Hepatocyte (in vitro differentiated cells): ENCODE measurements at places on chromosomes 13 and 19. TPM values are rescaled to one million over a fixed set of nuclear protein-coding genes. Genes with fewer than 3 reads are reported as not detected.

DNA sequence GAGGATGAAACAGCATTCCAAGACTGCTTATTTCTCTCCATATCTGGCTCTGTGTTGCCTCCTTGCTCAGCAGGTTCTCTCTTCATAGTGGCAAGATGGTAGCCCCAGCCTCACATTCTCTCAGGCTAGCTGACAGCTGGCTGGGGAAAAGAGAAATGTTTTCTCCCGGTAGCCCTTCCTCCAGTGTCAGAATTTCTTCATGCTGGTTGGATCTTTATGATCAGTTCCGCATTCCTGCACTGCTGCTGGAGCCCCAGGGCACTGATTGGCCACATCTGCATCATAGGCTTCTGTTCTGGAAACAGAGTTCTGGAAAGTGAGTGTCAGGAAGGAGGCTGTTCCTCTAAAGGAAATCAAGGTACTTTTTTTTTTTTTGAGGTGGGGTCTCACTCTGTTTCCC is 24.6 kb downstream of the POP4 start:
- DNase-seq, result no peak

DNA sequence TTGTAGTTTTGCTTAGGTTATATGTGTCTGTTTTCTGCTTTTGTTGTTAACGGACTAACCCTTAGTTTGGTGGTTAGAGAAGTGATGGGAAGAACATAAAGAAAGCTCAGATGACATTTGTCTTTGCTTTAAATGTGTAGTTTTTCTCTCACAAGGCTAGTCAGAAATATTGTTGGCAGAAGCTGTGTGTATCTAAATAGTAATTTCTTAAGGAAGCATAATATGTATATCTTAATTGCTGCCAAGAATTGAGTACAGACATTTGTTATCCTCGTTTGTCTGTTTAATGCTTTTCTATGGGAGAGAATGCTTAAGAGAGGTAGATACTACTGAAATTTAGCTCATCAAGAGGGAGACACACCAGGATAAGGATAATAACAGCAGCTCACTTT is 2.7 kb downstream of the RGCC start:
- no peak for DNase-seq

GRCh38 chr13:91167706-91168385 is 179.6 kb upstream of the MIR17HG start:
- no peak for DNase-seq

Gene LRFN3
- 15.6 and 19.2 TPM in 2 replicates for polyA plus RNA-seq

DNA sequence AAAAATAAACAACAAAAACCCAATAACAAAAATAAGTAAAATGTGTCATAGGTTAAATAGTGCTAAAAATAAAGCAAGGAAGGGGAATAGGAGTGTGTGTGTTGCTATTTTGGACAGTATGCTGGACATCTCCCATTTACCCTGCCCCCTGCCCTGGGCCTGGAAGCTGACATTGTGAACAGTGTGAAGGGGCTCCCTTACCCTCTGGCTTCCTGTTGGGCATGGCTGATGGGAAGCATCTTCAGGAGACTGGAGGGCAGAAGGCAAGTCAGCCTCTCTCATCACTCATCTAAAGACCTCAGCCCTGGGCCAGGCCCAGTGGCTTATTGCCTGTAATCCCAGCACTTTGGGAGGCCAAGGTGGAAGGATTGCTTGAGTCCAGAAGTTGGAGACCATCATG is 26.7 kb downstream of the KCTD15 start:
- no peak for DNase-seq

GRCh38 chr19:47257411-47258169 is 1.3 kb downstream of the CCDC9 start:
- DNase-seq, result no peak

DNA sequence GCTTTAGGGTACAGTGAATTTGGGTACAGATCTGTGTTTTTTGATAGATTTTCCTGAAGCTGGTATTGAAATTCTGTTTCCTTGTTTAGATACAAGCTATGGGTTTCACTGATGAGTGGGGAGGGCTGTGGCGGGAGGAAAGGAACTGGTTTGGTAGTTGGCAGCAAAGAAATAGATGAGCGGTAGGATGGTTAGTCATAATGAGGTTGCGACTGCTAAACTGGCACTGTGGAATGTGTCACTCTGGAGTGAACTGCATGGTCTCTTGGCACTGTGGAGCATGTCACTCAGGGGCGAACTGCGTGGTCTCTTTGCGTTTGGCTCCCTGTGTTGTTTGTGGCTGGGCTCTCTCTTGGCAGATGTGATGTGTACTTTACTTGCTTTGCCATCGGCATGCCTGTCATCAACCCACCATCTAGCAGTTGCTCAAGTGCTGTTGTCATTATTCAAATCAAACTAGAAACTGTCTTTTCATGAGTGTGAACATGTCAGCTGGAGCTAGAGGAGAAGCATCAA is 82.1 kb downstream of the ATP8A2 start:
- no peak for DNase-seq

DNA sequence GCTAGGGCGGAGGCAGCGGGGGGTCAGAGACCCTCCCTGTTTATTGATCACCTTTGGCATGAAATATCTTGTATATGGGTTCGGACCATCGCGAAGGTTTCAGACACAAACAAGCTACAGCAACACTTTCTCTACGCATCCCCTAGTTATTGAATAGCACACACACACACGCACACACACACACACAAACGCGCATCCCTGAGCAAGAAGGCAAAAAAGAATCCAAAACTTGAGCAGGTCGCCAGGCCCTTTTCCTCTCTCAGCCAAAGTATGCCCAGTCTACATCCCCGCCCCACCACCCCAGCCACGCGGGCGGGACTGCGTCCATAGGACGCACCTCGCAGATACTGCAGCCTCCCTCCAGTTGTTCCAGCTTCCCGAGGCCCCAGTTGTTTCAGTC is 16.0 kb downstream of the POU4F1 start:
- no peak for DNase-seq

GRCh38 chr13:39249982-39250381 is 211.7 kb downstream of the NHLRC3 start:
- no peak for DNase-seq

DNA sequence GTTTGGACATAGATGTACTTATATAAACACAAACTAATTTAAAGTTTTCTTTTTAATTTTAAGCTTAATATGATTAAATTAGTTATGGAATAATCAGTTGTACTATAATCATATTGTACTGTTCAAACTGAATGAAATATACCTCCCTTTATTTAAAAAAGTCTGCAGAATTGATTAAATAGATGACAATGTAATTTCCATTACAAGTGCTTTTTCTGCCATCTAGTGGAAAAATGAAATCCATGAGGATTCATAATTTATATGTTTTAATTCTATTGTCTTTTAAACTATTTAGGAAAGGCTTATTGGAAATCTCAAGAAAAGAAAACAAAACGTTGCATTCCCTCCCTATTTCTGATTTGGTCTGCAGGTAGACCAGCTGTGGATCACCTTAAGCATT is 30.9 kb downstream of the MZT1 start:
- DNase-seq, result no peak

DNA sequence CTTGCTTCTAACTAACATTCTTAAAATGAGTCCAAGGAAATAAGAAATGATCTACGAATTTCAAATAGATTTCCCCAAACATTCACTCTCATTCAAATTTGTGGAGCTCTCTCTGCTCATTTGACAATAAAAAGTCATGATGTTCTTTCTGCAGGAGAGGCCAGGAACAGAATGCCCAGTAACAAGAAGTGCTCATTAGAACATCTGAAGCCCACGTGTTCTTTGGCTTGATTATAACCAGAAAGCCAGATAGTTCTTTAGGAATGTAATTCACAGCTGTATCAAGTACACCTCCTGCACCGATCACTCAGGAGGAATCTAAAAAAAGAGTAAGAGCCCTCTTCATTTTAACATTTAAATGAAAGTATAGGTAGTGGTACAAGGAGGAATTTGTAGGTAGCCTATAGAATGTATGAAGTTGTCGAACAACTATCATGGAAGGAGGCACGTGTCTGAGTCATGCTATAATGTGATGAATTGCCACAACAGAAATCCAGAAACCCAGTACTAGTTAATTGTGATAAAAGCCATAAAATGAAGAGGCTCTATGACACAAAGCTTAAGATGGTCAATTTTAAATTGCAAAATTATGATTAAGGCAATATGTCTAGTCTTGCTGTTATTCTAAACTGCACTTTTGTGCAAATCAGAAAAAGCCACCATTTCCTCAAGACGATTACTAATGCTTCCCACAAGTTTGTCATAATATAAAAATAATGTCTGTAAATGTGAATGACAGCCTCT is 12.8 kb downstream of the MEDAG start:
- no peak for DNase-seq

Gene SYNE4
- 19.8 and 21.1 TPM in 2 replicates for polyA plus RNA-seq

Gene MTUS2
- polyA plus RNA-seq, result 4.3 and 4.9 TPM in 2 replicates

DNA sequence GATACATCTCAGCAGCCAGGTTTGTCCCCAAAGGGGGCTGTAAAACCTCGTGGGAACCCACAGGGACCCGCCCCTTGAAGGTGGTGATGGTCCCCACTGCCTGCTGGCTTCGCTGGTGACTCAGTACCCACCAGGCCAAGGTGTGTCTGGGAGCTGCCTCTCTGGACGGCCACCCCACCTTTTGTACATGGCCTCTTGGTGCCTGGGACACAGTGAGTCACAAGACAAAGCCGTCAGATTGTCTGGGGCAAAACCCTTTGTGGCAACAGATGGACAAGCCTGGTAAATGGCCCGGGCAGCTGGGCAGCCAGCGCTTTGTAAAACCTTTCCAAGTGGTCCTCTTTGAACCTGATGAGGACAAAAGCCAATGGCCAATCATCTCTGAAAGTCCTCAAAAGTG is 27.9 kb upstream of the KLF2 start:
- DNase-seq, result no peak

DNA sequence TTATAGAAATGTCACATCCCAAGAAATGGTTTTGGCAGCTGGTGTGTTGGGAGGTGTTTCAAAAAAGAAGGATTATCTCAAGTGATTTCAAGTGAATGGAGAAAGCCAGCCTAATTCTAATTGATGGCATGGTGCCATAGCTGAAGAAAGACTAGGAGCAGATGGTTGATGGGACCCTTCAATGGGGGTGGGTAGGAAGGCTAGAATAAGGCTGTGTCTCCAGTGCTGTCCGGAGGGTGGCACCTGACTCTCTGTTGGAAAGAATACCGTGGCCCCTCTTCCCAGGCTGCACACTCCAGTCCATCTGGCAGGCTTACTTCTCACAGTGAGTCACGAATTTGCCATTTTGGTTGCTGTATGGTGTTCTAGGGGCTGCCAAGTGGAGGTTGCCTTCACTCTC is 51.0 kb upstream of the GPR12 start:
- DNase-seq, result no peak

- DNase-seq, result no peak
Observed at GRCh38 chr19:1427221-1427920, 10.8 kb upstream of the RPS15 start.

DNA sequence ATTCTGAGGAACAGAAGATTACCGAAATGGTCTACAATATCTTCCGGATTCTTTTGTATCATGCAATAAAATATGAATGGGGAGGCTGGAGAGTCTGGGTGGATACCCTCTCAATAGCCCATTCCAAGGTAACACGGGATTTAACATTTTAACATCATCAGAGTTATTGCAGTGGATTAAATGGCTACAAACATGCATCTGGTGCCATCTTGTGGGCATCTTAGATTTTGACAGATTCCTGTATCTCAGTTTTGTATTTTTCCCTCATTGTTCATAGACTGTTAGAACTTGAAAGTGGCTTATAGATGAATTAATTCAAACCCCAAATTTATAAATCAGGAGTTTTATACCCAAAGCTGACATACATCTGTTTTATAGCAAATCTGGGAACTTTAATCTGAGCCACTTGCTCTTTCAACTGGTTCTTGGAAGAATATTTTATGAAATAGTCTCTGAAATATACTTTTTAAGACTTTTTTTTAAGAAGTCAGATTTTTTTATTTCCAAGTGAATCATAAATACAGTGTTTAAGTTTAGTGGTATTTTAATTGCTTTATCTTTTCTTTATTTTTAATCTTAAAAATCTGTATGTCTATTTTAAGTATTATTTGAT is 215.2 kb downstream of the NBEA start:
- DNase-seq, result peak; percentile 62

DNA sequence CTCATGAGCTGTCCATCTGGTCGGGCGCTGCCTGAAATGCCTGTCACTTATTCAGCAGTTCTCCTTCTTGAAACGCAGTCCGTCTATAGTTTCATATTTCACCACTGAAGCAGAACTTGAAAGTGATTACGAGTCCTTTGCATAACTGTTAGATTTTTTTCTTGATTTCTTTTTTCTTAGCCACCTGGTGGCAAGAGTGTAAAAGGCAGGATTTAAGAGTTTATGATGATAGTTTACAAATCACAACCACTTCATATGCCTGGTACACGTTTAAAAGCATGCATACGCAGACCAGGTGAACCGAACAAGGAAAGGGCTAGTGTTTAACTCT is 45.8 kb downstream of the GGACT start:
- DNase-seq, result no peak

DNA sequence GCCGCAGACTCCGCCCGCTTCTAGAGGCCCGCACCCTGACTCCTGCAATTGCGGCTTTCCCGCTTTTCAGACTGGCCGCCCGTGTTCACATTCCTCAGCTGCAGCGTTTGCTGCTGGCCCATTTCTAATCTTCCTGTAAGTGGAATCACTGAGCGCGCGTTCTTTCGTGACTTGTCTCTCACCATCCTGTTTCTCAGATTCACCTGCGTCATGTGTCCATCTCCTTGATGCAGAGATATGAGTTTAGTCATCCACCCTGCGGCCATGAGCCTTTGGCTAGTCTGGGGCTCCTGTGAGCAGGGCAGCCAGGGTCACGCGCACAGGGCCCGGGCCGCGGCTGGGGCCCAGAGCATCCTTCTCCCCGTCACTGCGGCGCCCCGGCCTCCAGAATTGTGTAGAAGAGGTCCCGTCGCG is 110.0 kb downstream of the CRYL1 start:
- no peak for DNase-seq

DNA sequence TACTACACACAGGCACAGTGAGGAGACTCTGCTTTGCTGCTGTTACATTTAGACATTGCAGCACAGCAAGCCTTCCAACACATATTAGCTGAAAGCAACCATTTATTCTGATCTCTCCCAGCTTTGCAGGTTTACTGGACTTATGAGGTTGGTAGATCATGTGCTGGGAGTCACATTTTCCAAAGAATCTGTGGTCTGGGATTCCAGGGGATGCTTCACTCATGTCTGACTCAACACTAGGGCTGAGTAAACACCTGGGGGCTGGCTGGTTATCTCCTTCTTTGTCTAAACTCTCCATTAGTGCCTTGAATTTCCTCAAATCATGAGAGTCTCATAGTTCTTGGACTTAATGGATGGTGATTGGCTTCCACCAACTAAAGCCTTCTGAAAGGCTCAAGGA is 5.4 kb upstream of the LGALS13 start:
- DNase-seq, result no peak

GRCh38 chr13:64423467-64423866 is 2806.7 kb downstream of the PCDH9 start:
- no peak for DNase-seq
